Activated CD4-positive, alpha-beta memory T cell treated with anti-CD3 and anti-CD28 coated beads, Interleukin-2, amount 10 ng/mL, durations not matched to agents 7 days and 5 days (primary cell): ENCODE measurements at places on chromosomes 2 and 18. TPM values are rescaled to one million over a fixed set of nuclear protein-coding genes. Genes with fewer than 3 reads are reported as not detected.
A peak's percentile ranks its signal among the peaks of the same experiment; 100 is the strongest.

- H3K4me3 ChIP-seq = peak overlapping the region; percentile 20
- peaks cover 13% of the 10 kb centered on the region for H3K4me1 ChIP-seq
- H3K27ac ChIP-seq = no peak overlapping the region
- peaks cover 6% of the 10 kb centered on the region for H3K27me3 ChIP-seq
Observed at GRCh38 chr2:172339371-172340010, 87.9 kb upstream of the ITGA6 start.

SERPINB2 gene
- not detected for total RNA-seq

- no peak overlapping the region for H3K4me3 ChIP-seq
- no peaks in the 10 kb centered on the region for H3K27me3 ChIP-seq
- H3K36me3 ChIP-seq = no peaks in the 10 kb centered on the region
- H3K4me1 ChIP-seq = no peaks in the 10 kb centered on the region
- H3K27ac ChIP-seq = no peak overlapping the region
Observed at GRCh38 chr2:194166818-194167217, 1490.2 kb upstream of the SLC39A10 start.

DNA sequence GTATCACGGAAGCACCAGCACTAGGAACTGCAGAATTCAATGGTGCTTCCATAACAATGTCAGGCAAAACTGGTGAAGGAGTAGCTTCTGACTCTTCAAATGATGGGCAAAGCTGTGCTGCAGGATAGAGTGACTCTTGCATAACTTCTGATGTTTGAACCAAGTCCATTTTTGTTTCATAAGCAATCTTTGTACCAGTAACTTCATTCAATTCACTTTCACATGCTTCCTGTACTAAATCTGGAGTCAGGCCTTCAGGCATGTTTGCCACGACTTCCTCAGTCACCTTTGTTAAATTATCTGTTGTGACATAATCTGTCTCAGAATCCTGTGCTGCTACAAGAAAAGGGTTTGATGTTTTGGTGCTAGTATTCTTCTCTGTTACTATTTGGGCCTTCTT, 24.0 kb downstream of the RTN4 start:
- no peak overlapping the region for H3K27ac ChIP-seq
- no peaks in the 10 kb centered on the region for H3K27me3 ChIP-seq
- no peak overlapping the region for H3K4me3 ChIP-seq
- H3K4me1 ChIP-seq = peaks cover 3% of the 10 kb centered on the region

HOXD13 gene
- not detected for total RNA-seq

DNA sequence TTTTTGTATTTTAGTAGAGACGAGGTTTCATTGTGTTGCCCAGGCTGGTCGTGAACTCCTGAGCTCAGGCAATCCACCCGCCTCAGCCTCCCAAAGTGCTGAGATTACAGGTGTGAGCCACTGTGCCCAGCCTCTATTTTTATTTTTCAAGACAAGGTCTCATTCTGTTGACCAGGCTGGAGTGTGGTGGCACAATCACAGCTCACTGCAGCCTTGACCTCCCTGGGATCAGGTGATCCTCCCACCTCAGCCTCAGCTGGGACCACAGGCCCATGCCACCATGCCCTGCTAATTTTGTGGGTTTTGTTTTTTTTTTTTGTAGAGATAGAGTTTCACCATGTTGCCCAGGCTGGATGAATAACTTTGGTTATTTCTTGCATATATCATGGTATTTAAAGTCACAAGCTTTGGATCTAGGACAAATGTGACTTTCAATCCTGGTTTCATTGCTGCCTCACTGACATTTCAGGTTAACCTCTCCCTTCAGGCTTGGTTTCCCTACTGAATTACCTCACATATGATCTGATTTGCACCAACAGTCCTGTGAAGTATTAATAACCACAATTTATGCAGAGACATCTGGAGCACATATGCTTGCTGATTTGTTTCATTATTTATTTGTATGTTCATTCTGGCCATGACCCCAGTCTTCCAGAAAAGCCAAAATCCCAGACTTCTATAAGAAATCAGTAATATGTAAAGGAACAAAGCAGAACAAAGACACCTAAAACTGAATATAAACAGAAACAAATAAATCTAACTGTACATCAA, 17.5 kb upstream of the RAB31 start:
- H3K4me3 ChIP-seq = no peak overlapping the region
- H3K27ac ChIP-seq = no peak overlapping the region
- no peak for DNase-seq
- no peaks in the 10 kb centered on the region for H3K36me3 ChIP-seq
- peaks cover 27% of the 10 kb centered on the region for H3K27me3 ChIP-seq

GRCh38 chr2:210302326-210302725, 12.6 kb downstream of the MYL1 start:
- H3K36me3 ChIP-seq = no peaks in the 10 kb centered on the region
- no peak overlapping the region for H3K4me3 ChIP-seq
- no peaks in the 10 kb centered on the region for H3K4me1 ChIP-seq
- no peak for DNase-seq

BOLL gene
- not detected for total RNA-seq

GRCh38 chr18:58298251-58299134, 254.5 kb downstream of the NEDD4L start:
- peaks cover 17% of the 10 kb centered on the region for H3K27me3 ChIP-seq
- H3K4me1 ChIP-seq = peaks cover 22% of the 10 kb centered on the region
- H3K4me3 ChIP-seq = no peak overlapping the region
- no peaks in the 10 kb centered on the region for H3K36me3 ChIP-seq

GRCh38 chr2:85549826-85550225, 10.9 kb downstream of the MAT2A start:
- peaks cover 60% of the 10 kb centered on the region for H3K36me3 ChIP-seq
- no peaks in the 10 kb centered on the region for H3K27me3 ChIP-seq
- no peak for DNase-seq
- no peak overlapping the region for H3K27ac ChIP-seq
